ENCODE measurements at places on chromosomes 13 and 19. TPM values are rescaled to one million over a fixed set of nuclear protein-coding genes. Genes with fewer than 3 reads are reported as not detected.

Gene KLK8
- total RNA-seq = not detected

Gene PLK5
- total RNA-seq = 0.69 TPM

DNA sequence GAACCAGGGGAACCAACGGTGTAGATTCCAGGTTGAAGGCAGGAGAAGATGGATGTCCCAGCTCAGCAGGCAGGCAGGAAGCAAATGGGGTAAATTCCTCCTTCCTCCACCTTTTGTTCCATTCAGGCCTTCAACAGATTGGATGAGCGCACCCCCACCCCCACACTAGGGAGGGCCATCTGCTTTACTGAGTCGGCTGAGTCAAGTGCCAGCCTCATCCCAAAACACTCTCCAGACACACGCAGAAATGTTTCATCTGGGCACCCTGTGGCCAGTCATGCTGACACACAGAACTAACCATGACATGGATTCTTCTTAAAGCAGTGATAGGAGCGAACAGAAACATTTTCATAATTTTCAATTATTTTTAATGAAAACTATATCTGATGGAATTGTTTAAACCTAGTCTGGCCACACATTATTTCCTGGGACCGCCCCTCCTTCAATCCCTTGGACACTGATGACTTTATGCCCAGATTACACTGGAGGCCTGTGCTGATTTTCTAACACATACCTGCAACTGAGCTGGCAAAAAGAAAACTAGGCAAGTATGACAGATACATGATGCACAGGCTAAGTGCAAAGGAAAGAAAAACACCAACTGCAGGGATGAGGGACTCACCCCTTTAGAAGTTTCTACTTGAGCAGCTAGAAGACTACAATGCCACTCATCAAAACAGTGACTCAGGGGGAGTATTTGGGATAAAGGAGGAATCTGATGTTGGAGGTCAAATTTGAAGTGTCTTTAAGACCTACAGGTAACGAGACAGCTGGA is 154.2 kb downstream of the TNFRSF19 start:
- DNase-seq = no peak

Gene TEX26
- total RNA-seq = not detected

DNA sequence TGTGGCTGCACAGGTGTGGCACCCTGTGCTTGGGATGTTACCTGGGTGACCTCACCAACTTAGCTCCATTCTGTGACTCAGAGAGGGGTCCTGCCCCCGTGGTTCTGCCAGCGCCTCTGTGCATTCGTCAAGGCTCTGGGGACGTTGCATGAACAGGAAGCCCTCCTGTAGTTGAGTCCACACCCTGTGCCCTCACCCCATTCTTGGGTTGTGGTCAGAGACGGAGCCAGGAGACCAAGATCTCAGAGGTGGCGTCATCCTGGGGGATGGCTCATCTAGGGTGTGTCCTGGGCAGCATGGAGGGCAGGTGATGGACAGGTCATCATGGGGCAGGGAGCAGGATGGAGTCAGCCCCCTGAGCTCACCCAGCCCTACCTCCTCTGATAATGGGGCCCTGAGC is 2.5 kb downstream of the COX6B2 start:
- DNase-seq = no peak

GRCh38 chr19:35901055-35901644 is 810 bp upstream of the NFKBID start:
- DNase-seq = no peak

DNA sequence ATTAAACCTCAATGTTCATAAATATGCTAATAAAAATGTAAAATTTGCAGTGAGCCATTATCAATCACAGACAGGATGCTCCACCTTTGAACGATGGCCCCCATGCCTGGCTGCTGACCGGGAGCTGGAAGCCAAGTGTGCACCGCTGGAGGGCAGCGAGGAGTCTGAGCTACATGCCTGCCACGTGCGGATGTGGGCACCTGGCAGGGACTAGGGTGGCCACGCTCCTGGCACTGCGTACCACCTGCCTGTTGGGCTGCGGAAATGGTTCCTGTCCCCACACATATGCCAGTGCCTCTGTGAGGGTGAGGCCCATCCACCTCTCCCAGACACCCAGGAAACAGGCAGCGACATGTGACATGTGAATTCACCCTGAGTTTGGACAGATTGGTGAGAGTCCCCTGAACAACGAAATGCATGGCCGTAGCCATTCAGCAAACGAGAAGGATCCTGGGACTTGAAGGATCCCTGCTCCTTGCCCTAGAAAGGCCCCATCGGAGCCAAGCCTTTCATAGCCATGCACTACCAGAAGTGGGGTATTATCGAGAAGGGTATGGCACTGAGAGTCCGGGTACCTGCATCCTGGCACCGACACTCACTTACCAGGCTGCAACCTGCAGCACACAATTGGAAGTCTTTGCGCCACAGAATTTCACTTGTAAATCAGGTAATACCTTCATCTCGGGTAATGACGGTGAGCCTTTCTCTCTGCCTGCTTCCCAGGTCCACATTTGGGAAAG is 35.8 kb downstream of the TSHZ3 start:
- no peak for DNase-seq

GRCh38 chr13:50686551-50686950 is 156.9 kb downstream of the DLEU7 start:
- no peak for DNase-seq

GRCh38 chr13:32035716-32036115 is 4.1 kb downstream of the FRY start:
- no peak for DNase-seq

DNA sequence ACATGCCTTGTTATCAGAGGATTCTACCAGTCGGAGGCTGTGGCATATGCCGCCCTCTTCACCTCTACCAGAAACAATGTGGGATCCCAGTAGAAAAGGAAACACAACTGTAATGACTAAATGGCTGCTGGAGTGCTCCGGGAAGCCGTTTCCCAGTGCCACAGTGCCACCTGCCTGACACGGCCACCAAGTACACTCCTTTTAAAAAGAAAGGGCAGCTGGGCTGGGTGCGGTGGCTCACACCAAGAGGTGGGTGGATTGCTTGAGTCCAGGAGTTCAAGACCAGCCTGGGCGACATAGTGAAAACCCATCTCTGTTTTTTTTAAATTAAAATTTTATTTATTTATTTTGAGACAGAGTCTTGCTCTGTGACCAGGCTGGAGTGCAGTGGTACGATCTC is 67.3 kb downstream of the TRPM4 start:
- DNase-seq = peak; percentile 76

DNA sequence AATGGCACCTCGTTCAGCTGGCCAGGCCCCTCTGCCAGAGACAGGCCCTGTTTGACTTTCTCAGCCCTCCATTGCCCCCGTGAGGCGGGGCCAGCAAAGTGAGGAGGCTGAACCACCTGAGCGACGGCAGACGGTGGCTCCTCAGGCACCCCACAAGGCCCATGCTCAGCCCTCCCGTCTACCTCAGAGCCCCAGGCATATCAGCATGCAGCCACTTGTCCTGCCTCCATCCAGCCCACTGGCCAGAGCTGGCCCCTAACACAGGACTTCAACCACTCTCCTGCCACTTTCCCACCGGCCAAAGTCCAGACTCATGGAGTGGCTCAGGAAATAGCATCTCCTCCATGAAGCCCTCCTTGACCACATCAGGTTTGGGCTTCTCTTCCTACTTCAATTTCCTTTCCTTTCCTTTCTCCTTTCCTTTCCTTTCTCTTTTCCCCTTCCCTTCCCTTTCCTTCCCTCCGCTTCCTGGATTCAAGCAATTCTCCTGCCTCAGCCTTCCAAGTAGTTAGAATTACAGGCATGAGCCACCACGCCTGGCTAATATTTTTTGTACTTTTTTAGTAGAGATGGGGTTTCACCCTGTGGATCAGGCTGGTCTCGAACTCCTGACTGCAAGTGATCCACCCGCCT is 9.3 kb downstream of the SLC7A10 start:
- DNase-seq = no peak

Gene CLEC4G
- 14.8 TPM for total RNA-seq

GRCh38 chr19:51002089-51002532 is 707 bp upstream of the KLK8 start:
- DNase-seq = no peak

GRCh38 chr19:15640904-15641597 is 354 bp downstream of the CYP4F3 start:
- DNase-seq = no peak

DNA sequence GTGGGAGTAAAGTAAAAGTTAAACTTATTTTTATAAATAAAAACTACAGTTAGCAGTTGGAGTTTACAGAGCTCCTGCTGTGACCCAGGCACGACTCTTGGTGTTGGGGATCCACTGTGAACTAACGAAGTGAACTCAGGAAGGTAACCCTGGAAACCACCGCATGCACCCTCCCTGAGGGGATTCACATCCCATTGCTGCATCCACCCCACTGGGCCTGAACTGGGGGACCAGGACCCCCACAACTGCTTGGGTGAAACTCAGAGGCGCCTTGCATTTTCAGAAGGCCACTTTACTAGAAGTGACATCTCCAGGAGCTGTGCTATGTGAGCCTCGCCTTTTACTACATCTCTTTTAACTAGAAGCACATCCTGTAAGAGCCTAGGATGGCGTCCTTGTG is 166.4 kb downstream of the TEX29 start:
- no peak for DNase-seq

Gene TUBB4A
- total RNA-seq = 225 TPM

GRCh38 chr13:61695147-61695546 is 279.5 kb upstream of the PCDH20 start:
- no peak for DNase-seq

Gene SHC2
- total RNA-seq = 343 TPM

GRCh38 chr13:110912651-110913051 is 2.2 kb downstream of the ANKRD10 start:
- no peak for DNase-seq

GRCh38 chr13:39099231-39099630 is 61.0 kb downstream of the NHLRC3 start:
- no peak for DNase-seq

DNA sequence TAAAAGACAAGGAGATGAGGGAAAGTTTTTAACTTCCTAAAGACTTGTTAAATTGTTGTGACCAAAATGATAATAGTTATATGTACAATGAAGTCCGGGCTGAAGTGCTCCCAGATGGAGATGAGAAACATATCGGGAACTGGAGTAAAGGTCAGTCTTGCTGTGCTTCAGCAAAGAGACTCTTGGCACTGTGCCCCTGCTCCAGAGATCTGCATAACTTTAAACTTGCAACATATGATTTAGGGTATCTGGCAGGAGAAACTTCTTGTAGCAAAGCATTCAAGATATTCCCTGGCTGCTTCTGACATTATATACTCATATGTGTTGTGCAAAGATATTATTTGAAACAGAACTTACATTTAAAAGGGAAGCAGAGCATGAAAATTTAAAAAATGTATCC is 786.6 kb upstream of the SLITRK6 start:
- DNase-seq = no peak

Gene KLK2
- not detected for total RNA-seq

GRCh38 chr13:36736119-36736726 is 62.4 kb downstream of the SERTM1 start:
- peak; percentile 47 for DNase-seq

DNA sequence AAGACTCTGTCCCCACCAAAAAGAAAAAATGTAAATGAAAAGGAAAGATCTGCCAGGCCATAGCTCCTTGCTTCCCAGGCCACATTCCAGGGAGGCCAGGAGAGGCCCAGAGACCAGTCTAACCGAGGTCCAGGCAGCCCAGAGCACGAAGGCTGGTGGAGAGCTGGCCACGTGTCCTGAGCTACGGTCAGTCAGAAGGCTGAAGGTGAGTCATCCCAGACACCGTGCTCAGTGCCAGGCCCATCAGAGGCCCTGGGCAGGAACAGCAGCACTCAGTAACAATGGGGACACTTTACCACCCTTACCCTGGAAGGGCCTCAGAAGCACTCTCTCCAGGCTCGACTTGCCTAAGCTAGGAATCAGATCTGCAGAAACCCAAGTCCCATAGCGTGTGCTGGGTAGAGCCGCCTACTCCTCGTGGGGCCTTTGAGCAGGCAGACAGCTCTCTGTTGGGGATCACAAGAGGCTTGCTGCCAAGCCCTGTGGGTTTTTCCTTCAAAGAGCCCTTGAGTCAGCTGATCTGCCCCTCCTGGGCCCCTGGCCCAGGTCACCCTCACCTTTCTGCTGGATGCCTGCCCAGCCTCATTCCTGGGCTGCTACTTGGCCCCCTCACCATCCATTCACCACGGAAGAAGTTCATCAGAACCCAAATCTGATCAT is 11.6 kb upstream of the DNMT1 start:
- DNase-seq = no peak

DNA sequence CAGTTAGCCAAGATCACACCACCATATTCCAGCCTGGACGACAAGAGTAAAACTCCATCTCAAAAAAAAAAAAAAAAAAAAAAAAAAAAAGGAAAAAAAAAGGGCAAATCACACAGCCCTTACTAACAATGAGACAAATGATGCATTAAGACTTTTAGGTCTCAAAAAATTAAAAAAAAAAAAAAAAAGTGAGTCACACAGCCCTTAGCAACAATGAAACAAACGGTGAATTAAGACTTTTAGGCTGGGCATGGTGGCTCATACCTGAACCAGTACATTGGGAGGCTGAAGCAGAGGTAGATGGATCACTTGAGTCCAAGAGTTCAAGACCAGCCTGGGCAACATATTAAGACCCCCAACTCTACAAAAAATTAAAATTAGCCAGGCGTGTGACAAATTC is 32.4 kb upstream of the EIF3G start:
- no peak for DNase-seq

Gene NCAN
- total RNA-seq = 186 TPM

- DNase-seq = no peak
These were observed 9.0 kb downstream of the CAPN12 start for GRCh38 chr19:38735257-38735686.

- no peak for DNase-seq
These were observed 23.9 kb downstream of the CCDC70 start for GRCh38 chr13:51885651-51886050.

DNA sequence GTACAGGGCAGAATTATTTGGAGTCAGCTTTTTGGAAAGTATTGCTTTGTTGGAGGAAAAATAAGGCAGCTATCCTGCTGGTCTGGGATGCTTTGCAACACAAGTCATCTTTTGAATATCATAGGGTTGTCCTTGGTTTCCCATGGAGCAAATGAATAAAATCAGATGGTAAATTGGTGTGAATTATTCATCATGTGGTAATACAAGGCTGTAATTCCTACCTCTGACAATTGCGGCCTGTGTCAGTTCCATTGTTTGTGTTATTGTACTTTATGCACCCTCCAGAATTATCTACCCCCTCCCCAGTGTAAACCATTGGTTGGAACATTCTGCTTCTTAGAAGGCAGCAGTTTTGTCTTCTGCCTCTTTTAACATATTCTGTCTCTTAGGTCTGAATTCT is 46.2 kb downstream of the RNASEH2B start:
- DNase-seq = no peak

DNA sequence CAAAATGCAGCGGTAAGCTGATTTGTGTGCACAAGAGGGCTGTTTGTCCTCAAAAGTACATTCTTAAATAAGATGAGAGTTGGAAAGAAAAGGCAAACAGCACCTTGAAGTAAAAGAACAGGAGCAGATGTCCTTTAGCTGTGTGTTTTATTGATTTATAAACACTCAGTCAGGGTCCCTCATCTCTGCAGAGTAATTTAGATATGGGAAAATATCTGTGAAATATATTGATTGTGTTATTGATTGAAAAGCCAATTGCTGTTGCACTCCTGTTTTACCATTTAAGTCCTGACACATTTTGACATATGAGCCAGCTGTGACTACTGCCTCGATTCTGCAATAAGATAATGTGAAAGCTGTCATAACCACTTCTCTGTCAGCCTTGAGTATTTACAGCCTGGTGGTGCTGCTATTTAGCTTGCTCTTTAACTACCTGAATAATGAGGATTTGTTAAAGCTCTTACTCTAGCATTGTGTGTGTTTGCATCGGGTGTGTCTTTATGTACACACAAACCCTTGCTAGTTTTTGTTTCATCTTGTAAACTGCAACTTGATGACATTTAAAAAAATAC is 550.1 kb downstream of the DACH1 start:
- DNase-seq = no peak

- DNase-seq = no peak
These were observed 201.2 kb downstream of the LHFPL6 start for GRCh38 chr13:39401756-39402155.

Gene PCP2
- total RNA-seq = not detected

Gene DNAJC15
- total RNA-seq = 17.1 TPM

All from glutamatergic neuron (in vitro differentiated cells).